ENCODE measurements at places on chromosomes 2 and 18. TPM values are rescaled to one million over a fixed set of nuclear protein-coding genes. Genes with fewer than 3 reads are reported as not detected.

DNA sequence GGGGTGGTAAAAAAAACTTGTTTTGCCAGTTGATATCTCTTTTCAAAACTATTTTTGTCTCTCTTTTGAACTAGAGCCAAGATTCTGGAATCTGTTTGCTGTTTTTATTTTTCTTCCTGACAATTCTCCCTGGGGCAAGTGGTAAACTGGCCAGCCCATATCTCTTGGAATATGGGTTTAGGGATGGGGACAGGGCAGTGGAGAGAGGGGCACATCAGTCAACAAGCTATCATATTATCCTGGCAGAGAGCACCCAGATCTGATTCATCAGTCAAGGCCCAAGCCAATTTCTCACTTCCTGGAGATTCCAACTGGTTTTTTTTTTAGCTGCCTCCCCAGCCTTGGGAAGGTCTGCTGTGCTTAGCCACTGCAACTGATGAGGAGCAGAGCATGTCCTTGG lies 52.3 kb downstream of the ARHGAP28 start:
- peak; percentile 87 for DNase-seq

GRCh38 chr2:20615068-20615465 lies 35.8 kb downstream of the HS1BP3 start:
- no peak for DNase-seq

- DNase-seq: no peak
These were observed 15.4 kb upstream of the FARP2 start for GRCh38 chr2:241340631-241341163.

- no peak for DNase-seq
These were observed 74.6 kb downstream of the COX7A2L start for GRCh38 chr2:42286268-42286946.

- no peak for DNase-seq
These were observed 228.5 kb upstream of the SMAD7 start for GRCh38 chr18:49179222-49179621.

The ZSWIM2 gene
- 0.16 TPM for total RNA-seq

GRCh38 chr18:2914185-2914880 lies 67.5 kb downstream of the EMILIN2 start:
- DNase-seq: peak; percentile 66

DNA sequence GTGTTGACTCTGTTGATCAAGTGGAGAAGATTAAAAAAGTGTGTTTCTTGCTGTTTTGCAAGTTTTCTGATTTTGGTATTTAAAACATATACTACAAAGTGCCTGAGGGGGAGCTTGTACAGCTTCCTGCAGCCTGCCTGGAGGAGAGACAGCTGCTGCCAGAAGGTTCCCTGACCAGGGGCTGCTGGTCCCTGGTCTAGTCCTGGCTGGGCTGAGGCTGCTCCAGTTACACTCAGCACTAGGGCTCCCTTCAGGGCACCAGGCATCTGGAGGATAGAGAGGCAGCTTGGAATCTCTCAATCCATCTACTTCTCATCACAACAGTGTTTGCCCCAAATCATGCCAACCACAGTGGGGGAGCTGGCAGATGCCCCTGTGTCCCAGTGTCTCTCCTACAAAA lies 4.8 kb downstream of the MC2R start:
- no peak for DNase-seq

- DNase-seq: peak; percentile 26
These were observed 12.4 kb upstream of the DNMT3A start for GRCh38 chr2:25354116-25354515.

The ABHD1 gene
- not detected for total RNA-seq

The LYG1 gene
- total RNA-seq: not detected

- DNase-seq: peak; percentile 80
These were observed 23.0 kb upstream of the NTSR2 start for GRCh38 chr2:11692966-11693521.

DNA sequence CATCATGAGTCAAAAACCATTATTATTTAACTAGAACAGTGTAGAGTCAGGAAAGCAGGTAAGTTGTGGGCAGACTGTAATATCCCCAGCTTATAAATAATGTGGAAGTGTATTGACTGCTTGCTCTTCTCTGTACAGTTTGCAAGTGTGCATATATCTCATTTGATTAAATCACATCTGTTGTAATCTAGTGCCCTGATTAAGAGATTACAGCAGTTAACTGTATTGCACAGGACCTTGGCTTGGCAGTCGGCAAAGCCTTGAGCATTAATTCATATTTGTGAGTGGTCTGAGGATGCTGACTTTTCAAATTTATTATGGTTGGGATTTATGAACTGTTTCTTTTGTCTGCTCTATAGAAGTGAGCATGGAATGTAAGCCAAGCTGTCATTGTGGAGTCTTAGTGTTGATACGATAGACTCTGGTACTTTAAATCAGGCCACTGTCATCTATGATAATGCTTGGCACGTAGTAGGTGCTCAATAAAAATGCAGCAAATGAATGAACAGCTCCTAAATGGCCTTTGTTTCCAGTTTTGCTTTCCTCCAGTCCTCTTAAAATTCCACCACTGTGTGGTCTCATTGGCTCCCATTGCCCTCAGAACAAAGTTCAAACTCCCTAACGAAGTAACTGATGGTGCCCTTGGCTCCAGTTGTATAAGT lies 48.3 kb downstream of the RAB31 start:
- DNase-seq: no peak

DNA sequence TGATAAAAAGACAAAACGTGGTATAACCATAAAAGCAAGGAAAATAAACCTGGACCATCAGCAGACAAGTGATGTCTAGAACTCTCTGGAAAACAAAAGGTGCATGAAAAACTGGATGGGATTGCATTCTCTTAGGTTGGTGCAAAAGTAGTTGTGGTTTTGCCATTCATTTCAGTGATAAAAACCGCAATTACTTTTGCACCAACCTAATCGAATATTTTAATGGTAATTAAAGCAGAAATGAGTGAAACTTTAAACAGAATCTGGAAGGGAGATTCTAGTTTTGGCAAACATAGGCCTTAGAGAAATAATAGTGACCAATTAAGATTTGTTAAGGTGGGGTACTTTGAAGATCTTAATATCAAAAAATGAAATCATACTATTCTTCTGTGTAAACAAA lies 800.8 kb upstream of the GYPC start:
- no peak for DNase-seq

GRCh38 chr18:14917311-14917710 lies 169.3 kb downstream of the ANKRD30B start:
- no peak for DNase-seq

DNA sequence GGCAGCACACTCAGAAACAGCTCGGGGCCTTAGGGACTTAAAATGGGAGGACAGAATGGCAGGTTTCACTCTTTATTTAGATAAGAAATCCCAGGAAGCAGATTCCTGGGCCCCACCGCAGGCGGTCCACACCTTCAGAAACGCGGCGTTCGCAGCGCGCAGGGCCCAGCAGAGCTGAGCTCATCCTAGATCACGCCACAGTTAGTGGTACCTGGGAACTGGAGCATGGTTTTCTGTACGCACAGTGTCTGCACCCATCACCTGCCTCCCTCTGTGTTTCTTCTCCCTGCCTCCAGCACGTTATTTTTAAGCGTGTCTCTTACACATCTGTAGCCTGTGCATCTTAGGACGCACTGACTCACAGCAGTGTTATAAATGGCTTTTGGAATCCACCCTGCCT lies 242.1 kb downstream of the ALPK2 start:
- DNase-seq: no peak

The CD8B gene
- total RNA-seq: not detected

The SAG gene
- total RNA-seq: not detected

The STAT4 gene
- total RNA-seq: 1.1 TPM

DNA sequence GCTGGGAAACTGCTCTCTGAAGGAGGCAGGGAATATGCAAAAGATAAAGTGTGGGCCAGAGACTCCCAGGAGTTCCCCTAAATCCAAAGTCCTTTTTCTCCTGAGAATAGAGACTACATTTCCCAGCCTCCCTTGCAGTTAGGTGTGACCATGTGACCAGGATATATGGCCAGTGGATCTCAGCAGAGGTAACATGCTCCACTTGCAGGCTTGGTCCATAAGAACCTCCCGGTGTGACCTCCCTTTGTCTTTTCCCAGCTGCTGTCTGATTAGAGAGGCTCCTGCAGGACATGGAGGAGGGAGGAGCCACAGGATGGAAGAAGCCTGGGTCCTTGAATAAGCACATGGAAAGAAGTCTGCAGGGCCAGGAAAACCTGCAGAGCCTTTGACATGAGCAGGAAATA lies 76.2 kb downstream of the TGFA start:
- no peak for DNase-seq

DNA sequence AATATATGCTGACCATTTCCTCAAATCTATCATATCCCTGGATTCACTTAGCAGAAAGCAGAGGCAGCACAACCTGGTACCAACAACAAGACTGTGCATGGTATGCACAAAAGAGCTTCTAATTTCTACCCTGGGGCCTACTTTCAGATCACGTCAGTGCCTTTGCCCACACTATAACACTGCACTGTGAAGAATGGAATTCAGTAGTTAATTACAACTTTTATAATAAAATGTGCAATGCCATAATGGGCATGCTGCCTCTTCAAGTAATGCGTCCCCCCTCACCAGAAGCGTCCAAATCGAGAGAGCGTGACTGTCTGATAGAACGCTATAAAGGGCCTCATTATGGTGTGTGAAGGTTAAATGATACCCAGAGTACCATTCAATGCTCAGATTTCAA lies 328.1 kb upstream of the PKDCC start:
- DNase-seq: no peak

DNA sequence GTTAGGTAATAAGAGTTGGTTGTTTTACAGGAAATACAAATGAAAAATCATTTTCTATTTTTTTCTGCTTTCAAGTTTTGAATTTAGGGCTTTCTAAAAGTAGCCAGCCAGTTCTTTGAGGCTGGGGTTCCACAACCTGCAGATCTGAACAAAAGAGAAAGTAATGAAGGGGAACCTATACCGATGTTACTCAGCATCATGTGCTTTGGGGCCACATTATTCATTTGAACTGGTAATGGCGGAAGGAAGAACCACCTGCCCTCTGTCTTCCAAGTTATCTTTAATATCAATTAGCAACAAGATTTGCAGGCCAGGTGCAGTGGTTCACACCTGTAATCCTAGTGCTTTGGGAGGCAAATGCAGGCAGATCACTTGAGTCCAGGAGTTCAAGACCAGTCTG lies 12.9 kb upstream of the MRO start:
- DNase-seq: no peak

GRCh38 chr2:10452312-10452711 lies 4.2 kb upstream of the ODC1 start:
- no peak for DNase-seq

DNA sequence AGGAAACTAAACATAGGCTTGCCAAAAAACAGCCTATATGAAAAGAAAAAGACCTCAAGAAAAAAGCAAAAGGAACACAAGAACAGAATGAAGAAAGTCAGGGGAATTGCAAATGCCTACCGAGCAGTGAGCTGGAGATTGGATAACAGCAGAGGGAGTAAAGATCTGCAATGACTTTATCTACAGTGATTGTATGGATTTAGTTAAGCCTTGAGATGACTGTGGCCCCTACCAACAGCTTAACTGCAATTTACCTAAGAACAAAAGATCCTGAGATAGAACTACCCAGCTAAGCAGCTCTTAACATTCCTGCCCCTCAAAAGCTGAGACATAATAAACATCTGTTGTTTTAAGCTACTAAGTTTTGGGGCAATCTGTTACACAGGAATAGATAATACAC lies 20.5 kb downstream of the LNPK start:
- no peak for DNase-seq

GRCh38 chr18:57281519-57281918 lies 70.8 kb upstream of the ST8SIA3 start:
- no peak for DNase-seq

GRCh38 chr2:50556934-50557575 lies 474.9 kb downstream of the NRXN1 start:
- no peak for DNase-seq

DNA sequence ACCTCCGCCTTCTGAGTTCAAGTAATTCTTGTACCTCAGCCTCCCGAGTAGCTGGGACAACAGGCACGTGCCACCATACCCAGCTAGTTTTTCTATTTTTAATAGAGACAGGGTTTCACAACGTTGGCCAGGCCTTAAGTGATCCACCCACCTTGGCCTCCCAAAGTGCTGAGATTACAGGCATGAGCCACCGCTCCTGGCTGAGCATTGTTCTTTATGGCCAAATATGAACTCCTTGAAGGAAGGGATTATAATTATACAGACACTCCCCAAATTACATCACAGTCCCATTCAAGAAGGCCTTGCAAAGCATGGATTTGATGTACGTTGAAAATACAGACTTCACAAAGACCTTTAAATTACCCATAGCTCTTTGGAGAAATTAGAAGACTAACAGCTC lies 381.7 kb downstream of the TXNL1 start:
- no peak for DNase-seq

- peak; percentile 49 for DNase-seq
These were observed 822 bp downstream of the UBE2E3 start for GRCh38 chr2:180980943-180981911.

DNA sequence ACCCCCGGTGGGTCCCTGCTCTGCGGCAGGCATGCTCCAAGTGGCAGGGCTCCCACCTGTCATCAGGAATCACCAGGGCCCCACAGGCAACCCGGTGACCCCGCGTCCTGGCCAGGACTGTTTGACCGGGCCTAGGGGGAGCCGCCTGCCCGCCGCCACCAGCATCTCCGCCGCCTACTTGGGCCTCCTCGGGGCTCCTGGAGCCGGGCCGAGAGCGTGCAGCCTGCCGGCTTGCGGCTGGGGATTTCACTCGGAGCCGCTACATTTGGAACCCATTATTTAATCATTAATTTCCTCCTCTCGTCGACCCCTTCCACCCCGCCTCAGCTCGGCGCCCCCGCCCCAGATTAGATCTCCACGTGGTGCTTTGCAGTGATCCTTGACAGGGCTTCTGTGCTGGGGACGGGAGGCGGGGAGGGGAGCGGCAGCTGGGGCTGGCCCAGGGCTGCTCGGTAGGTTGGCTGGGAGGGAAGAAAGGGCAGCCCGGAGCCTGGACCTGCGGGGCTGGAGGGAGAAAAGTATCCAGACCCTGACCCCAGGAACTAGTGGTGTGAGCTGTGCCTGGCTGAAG lies 295.4 kb downstream of the CYP26B1 start:
- no peak for DNase-seq

DNA sequence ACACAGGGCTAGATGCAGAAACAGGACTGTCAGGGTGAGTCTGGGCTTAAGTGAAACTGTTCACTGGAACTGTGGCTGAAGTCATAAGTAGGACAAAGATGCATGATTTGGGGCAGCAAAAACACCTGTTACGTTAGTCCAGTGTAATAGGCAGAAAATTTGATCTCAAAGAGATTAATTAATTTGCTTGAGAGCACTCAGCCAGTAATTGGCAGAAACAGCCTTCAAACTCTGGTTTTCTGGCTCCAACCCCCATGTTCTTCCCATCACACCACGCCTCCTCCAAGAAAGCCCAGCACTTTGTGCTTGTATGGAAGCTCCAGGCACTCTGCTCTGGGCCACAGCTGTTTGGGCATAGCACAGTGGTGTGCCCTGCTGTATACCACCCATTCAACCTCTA lies 54.0 kb downstream of the CNTNAP5 start:
- DNase-seq: no peak
